Mucosa of gallbladder (tissue), 1 donor: ENCODE measurements at places on chromosomes 1 and 21.
A peak's percentile ranks its signal among the peaks of the same experiment; 100 is the strongest.

DNA sequence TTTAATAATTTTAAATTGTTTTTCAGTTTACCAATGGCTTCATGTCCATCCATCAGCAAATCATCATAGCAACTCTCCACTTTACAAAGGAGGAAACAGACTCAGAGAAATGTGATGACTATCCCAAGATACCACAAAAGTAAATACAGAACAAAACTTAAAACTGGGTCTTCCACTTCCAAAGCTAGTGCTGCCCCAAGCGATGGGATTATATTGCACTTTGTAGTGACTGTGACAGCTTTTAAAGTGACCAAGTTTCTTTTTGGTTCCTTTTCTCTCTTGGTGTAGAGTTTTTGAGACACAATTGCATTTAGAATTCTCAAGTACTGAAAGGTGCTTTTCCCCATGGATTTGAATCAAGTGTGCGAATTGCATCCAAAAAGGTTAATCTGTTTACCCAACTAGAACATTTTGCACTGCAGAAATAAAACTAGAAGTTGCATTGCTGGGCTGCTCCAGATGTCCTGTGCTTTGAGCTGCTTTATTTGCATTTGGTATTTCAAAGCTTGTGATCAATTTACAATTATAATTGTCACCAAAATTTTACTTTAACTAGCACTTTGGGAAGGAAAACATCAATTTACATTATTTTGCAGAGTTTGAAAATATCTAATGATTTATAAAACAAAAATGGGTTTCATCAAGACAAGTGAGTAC lies 320.2 kb downstream of the PDE4B start:
- DNase-seq = no peak

DNA sequence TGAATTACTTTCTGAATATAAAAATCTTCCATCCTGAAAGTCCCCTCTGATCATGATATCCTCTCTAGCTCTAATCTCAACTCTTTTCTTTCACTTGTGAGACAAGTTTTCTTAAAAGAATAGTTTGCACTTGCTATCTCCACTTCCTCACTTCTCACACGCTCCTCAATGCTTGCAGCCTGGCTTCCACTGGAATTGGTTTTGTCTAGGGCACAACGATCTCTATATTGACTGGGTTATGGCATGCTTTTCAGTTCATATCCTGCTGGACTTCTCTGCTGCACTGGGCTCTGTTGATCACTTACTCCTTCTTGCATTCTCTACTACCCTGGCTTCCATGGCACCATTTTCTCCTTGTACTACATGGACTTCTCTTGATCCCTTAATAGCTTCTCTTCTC lies 474 bp downstream of the FCRLA start:
- DNase-seq = no peak

DNA sequence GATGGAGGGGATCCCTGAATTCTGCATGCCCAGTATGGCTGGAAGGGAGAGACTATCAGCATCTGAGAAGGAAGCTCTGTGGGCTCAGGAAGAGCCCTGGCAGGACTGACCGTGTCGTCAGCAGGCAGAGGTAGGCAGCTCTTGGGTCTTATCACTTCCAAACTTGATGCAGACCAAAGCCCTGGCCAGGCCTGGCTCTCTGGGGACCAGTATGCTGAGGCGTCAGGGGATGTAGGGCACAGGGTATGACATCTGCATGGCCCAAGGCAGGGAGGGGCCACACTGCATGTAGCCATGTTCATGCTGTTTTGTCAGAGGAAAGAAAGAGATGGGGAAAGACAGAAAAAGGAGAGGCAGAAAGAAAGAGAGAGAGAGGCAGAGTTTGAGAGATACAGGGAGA lies 6.3 kb downstream of the FGR start:
- DNase-seq = no peak

DNA sequence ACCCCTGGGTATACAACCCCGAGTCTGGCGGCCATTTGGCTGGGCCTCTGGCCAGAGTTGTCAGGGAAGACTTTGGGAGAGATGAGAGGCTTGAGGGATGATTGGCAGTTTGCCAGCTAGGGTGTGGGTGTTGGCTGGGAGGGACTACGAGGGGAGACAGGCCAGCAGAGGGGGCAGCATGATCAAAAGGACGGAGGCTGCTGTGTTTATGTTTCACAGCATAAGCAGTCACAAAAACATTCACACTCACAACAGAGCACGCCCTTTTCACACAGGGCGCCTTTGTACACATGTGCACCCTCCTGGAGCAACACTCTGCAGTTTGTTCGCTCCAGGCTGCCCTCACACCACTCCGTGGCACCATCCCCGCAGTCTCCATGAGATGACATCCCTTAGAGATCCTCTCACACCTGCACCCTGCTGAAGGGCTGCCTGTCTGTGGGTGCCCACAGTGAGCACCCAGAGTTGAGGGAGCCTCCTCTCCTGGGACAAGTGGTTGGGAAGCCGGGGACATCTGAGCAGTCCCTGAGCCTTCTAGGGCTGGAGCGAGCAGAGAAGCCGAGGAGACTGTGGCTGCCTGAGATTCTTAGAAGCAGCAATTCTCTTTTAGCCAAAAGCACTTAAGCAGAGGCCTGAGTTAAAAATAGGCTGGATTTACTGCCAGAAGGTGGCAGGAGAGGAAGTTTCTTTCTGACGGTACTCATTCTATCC lies 15.4 kb downstream of the EFNA3 start:
- no peak for DNase-seq

DNA sequence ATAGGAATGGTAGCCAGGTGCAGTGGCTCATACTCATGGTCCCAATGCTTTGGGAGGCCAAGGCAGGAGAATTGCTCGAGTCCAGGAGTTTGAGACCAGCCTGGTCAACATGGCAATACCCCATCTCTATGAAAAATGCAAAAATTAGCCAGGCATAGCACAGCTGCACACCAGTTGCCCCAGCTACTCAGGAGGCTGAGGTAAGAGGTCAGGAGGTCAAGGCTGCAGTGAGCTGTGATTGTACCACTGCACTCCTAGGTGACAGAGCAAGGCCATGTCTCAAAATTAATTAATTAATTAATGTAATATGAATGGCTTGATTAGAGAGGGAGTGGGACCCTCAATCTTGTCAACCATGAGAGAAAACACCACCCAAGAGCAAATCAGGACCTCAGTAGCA lies 198.7 kb upstream of the DUSP10 start:
- no peak for DNase-seq

DNA sequence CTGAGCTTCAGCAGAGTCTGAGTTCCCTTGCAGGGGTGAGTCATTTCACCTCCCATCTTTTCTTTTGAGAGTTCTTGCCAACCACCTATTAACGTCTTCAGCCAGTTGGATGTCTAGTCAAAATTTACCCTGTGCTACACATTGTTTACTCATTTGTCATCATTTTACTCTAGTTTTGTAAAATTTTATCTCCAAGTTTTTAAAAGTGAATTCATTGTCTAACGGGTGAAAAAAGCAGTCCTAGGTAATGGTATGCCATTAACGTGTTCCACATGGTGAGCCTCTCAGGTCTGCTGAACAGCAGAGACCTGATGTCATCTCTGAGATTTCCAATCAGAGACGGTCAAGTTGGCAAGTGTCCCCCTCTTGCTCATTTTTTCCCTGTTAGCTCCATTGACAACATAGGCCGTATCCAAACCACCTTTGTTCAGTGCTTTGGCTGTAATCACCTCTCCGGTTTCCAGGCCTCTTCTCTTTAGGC lies 85.4 kb downstream of the TBX15 start:
- no peak for DNase-seq

GRCh38 chr1:85479491-85479890 lies 14.5 kb upstream of the DDAH1 start:
- no peak for DNase-seq

DNA sequence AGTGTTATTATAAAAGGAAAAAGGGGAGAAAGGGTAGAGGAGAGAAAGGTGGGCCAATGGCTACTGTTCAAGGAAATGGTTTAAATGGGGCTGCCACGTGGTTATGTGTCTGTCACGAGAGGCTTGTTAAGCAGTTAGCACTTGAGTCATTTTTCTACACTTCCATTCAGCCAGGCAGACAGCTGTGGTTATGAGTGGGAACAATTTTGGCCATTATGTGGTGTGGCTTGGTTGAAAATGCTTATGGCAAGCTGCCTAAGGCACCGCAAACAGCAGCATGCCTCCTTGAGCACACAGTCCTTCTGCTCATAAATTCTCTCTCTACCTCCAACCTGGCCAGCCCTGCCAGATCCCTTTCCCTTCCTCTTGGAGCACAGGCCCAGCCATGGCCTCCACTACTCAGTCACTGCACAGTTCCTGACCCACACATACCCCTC lies 3.2 kb upstream of the SRM start:
- DNase-seq = no peak

DNA sequence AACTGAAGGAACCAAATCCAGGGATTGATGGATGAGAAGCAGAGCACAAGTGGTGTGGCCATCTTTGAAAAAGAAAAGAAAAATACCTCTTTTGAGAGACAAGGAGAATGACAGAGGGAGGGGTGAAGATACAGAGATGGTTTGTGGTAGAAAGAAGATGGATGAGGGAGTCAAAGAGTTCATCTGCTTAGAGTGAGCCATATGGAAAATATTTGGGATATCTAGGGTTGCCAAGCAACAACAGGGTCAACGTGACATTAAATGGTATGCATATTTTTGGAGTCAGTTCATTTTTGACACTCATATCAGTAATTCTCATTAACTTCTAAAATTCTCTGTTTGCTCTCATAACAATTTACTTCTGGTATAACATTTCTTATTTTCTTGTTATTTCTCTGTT lies 50.7 kb downstream of the MACF1 start:
- DNase-seq = no peak

- DNase-seq = no peak
These were observed 13.2 kb upstream of the GRIK3 start for GRCh38 chr1:37047542-37047941.

- no peak for DNase-seq
These were observed 25.8 kb upstream of the THEM4 start for GRCh38 chr1:151935154-151935553.

GRCh38 chr1:77664939-77665516 lies 17.4 kb downstream of the ZZZ3 start:
- no peak for DNase-seq

- no peak for DNase-seq
These were observed 53.4 kb upstream of the CITED4 start for GRCh38 chr1:40915581-40915980.

DNA sequence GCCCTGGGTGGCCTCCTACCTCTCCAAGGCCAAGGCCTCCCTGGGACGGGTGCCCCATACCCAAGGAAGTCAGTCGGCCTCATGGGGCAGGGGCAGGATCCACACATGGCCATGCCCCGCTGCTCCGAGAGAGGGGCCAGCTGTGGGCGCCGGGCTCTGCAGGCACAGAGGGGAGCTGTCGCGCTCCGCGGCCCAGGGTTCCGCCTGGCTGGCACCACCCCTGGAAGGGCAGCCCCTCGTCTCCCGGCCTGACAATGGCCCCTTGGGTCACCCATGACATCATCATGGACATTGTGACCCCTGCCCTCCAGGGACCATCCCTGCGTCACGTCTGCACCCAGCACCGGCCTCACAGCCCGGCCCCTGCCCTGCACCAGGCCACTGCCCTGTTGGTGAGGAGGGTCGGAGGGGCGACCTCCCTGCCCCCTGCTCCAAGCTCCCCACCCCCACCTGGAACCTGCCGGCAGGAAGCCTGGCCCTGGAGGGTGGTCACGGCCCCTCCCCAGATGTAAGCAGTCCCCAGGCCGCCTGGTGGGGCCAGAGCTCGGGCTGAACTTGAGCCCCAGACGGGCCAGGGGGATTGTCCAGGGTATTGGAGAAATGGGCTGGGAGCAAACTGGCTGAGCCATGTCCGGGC lies 5.8 kb downstream of the TTLL10 start:
- DNase-seq = no peak

- no peak for DNase-seq
These were observed 63.0 kb downstream of the KCNN3 start for GRCh38 chr1:154807048-154807591.

- DNase-seq = no peak
These were observed 179.6 kb downstream of the RUNX1 start for GRCh38 chr21:34869545-34869944.

- no peak for DNase-seq
These were observed 43.2 kb downstream of the TMCO4 start for GRCh38 chr1:19756480-19756879.

- DNase-seq = no peak
These were observed 1587.3 kb downstream of the NCAM2 start for GRCh38 chr21:22585558-22585957.

- no peak for DNase-seq
These were observed 151.2 kb downstream of the PIGK start for GRCh38 chr1:77068013-77068412.

DNA sequence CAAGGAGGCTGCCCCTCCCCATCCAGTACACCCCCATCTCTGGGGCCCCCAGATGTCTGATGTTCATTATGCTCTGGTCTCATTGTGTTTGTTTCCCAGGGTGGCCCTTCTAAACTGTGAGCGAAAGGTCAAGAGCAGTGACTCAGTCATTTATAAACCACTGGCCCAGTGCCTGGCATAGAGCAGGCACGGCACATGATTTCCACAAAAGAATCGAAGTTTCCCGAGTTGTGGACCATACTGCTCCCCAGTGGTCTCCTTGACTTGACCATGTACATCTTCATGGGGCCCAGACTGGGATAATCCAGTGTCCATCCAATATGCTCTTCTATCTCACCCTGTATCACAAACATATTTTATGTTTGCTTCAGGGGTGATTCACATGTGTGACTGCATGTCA lies 153.3 kb downstream of the NR5A2 start:
- DNase-seq = peak; percentile 64
